ENCODE measurements at places on chromosomes 2 and 18. TPM values are rescaled to one million over a fixed set of nuclear protein-coding genes. Genes with fewer than 3 reads are reported as not detected.

The RTP5 gene
- total RNA-seq = not detected

The HOXD13 gene
- total RNA-seq = not detected

The HOXD11 gene
- not detected for total RNA-seq

The FOXD4L1 gene
- not detected for total RNA-seq

The AGBL5 gene
- 7.7 TPM for total RNA-seq

The DYNAP gene
- 0.10 TPM for total RNA-seq
